ENCODE measurements at places on chromosomes 5 and 9.
A peak's percentile ranks its signal among the peaks of the same experiment; 100 is the strongest.

GRCh38 chr5:107786424-107786823 lies 115.7 kb upstream of the EFNA5 start:
- no peak for DNase-seq

DNA sequence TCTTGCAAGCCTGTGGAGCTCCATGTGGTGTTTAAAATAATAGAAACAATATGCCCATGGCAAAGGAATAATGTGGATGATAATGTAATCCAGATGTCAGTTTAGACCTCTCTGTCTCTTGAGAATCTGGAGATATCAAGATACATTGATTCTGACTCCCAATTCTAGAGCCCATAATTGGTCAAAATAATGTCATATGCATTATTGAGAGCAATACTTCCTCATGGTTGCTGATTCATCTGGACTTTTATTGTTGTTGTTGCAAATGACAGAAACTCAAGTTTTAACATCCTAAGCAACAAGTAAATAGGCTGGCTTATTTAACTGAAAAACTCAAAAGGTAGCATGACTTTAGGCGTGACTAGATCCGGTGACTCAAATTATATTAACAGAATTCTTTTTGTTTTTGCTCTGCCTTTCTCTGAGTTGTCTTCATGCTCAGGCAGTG lies 152.1 kb downstream of the PCSK1 start:
- DNase-seq, result no peak

DNA sequence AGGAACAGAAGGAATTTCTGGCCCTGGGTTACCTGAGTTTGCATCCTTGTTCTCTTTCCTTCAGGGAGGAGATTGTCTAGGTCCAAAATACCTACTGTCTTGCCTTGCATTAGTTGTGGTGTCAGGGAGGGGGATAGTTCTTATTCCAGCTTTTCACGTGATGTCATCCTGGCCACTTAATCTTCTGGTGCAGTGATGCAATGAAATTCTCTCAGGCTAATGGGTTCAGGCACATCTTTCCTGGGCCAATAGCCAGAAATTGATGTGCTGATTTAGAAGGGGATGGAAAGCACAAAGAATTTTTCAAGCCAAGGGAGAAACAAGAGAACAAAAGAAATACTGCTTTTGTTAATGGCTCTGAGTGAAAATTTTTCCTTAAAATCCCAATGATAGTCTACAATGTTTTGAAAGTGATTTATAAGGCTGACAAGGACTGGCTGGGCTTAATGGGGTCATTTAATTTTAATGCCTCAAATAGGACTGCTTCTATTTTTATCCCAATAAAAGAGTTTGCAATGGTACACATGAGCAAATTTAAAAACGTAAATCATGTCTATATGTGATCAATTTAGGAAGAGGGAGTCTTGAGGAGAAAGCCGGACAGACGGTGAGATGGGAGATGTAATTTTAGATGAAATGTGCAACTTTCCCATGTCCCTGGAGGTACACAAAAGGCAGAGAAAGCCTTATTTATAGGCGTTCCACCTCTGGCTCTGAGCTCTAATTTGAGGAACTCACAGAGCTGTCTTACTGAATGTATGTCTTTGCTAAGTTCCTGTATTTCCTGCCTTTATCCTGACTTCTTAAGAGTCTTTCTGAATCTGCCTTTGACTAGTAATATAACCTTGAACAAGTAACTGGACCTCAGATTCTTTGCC lies 89.3 kb upstream of the SV2C start:
- no peak for DNase-seq

GRCh38 chr5:71719063-71719964 lies at the start of gene CARTPT:
Gene CARTPT, plus strand, starts transcription at chr5:71719275. Its CDS starts 19 bp downstream, at chr5:71719294.
- no peak for DNase-seq

DNA sequence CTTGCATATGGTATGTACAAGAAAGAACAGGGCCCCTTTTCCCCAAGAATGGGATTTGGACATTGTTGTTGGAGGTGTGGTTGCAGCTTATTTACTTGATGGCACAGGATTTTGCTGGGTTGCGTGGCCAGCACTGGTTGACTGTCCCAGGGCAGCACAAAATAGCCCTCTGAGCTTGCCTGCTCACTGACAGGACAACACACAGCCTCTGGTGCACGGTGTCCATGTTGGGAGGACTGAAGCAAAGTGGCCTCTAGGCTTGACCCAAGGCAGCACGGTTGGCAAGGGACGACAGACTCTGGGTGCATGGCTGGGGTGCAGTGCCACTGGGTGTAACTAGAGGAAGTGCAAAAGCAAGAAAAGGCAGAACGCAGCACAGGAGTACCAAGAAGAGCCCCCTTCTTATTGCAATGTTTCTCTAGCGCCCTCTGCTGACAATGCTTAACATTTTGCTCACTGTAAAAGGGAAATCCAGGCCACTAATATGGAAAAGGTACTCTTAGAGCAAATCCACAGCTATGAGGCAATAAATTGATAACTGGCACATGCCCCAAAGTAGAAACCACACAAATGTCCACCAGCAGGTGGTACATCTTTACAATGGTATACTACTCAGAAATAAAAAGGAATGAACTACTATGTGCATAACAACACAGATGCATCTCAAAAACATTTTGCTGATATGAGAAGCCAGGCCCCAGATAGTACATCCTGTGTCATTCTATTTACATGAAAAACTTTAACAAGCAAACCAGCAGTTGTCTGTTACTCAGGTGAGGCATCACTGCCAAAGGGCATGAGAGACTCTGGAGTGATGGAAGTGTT lies 47.4 kb upstream of the BARX1 start:
- peak; percentile 45 for DNase-seq

GRCh38 chr9:129752900-129753729 lies at the start of gene PTGES:
Gene PTGES, minus strand, starts transcription at chr9:129753042. Its CDS starts 30 bp downstream, at chr9:129753012.
- peak; percentile 63 for DNase-seq

DNA sequence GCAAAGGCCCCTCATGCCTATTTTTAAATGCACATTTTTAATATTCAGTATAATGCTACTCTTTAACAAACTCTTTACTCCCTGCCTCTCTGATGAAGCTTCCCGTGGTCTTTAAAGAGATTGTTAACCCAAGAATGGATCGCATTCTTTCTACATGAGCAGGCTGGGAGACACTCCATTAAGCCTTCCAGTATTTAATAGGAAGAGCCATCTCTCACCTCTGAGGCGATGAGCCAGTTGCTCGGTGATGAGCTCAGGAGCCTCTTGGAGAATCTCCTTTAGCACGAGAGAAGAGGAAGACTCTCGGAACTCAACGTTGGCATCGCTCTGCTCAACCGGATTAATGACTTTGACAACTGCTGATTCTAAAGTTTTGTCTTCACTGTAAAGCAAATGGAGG lies 59.6 kb downstream of the PRUNE2 start:
- no peak for DNase-seq

GRCh38 chr9:134877541-134877940 lies 3.1 kb upstream of the FCN2 start:
- DNase-seq, result no peak

GRCh38 chr5:109685916-109686315 lies 3.8 kb upstream of the MAN2A1 start:
- DNase-seq, result no peak

- DNase-seq, result no peak
These were observed 367.5 kb downstream of the KDM4C start for GRCh38 chr9:7125231-7125630.

GRCh38 chr5:91840412-91840811 lies 457.3 kb upstream of the ARRDC3 start:
- DNase-seq, result peak; percentile 3

DNA sequence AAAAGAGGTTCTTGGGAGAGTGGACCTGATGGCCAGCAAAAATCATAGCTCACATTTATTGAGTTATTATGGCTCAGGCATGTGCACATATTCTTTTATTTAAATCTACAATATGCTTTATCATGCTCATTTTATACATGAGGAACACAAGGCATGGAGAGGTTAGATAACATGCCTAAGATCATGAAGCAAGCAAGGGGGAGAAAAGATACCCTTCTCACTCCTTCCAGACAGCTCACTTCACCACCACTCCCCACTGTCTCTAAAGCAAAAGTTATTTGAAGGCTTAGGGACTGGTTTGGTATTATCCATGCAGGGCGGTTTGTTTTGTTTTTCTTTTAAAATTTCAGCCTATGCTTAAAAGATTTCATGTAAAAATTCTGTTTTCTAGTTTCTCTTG lies 59.0 kb upstream of the PDE8B start:
- DNase-seq, result no peak

DNA sequence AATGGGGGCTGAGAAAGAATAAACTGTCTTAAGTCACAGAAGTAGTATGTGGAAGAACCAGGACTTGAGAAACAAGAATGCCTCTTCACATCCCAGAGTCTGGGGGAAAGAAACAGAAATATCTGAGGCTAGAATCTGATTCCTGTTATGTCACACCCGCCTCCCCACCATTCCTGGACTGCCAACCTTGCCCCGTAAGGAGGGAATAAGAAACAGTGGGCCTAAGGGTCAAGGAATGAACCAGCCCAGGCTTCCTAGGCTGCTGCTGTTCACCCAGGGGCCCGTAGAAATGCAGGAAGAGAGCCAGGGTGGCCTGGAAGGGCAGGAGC lies 4.3 kb downstream of the PCDH1 start:
- no peak for DNase-seq

- DNase-seq, result no peak
These were observed 212.4 kb downstream of the LRRC70 start for GRCh38 chr5:62791059-62791458.

DNA sequence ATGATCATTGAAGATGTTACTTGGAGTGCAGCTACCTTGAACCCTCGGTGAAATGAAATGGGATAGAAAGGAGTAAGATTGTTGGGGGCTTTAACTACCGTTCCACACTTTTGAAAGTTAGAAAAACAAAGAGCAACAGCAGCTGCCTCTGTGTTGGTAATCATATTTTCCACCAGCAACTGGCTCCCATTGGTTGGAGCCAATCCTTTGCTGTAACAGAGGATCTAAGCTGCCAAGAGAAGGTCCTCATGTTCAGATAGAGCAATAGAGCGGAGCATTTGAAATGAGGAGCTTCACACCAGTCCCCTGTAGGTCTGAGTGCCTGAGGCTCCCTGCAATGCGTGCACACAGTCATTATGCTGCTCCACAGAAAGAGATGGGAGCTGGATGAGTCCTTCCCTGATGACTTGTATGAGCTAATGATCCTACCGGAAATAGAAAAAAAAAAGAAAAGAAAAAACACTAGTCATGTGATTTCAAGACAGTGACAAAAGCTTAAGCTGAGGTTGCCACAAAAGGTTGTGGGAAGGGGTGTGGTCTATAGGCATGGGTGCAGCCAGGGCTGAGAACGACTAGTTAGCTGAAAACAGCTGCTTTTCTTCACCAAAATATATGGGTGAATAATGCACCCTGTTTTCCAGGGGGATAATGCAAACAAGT lies 300.7 kb downstream of the MLLT3 start:
- peak; percentile 18 for DNase-seq
